ENCODE measurements at places on chromosomes 2 and 18. TPM values are rescaled to one million over a fixed set of nuclear protein-coding genes. Genes with fewer than 3 reads are reported as not detected.

GRCh38 chr2:156430980-156431358, 5.2 kb upstream of the GPD2 start:
- no peak overlapping the region for H3K27ac ChIP-seq
- H3K36me3 ChIP-seq = no peaks in the 10 kb centered on the region
- DNase-seq = no peak
- peaks cover 4% of the 10 kb centered on the region for H3K4me1 ChIP-seq
- H3K27me3 ChIP-seq = peaks cover 6% of the 10 kb centered on the region
- no peak overlapping the region for H3K4me3 ChIP-seq

DNA sequence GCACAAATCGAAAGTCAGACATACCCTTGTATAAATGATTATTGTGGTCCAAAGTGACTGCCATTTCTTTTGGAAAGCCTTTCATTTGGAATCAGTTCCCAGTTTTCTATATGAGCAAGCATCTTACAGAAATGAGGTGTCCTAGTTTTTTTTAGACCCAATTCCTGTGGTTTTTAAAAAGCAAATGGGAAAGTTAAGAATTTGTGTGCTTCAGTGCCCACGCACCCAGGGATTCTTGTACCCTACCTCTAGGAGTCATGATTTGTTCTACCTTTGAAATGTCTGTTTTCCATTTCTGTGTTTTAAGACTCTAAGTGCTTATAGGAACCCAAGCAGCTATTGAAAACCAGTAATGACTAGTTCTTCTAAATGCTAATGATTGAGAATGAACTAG, 218.1 kb downstream of the CAMKMT start:
- peaks cover 28% of the 10 kb centered on the region for H3K4me1 ChIP-seq
- no peak for DNase-seq
- no peaks in the 10 kb centered on the region for H3K27me3 ChIP-seq
- H3K27ac ChIP-seq = no peak overlapping the region
- H3K36me3 ChIP-seq = no peaks in the 10 kb centered on the region
- no peak overlapping the region for H3K4me3 ChIP-seq

GRCh38 chr2:64908406-64908805, 80.8 kb upstream of the SLC1A4 start:
- no peaks in the 10 kb centered on the region for H3K36me3 ChIP-seq
- no peak overlapping the region for H3K4me3 ChIP-seq
- no peak overlapping the region for H3K27ac ChIP-seq
- peaks cover 32% of the 10 kb centered on the region for H3K27me3 ChIP-seq
- H3K4me1 ChIP-seq = peaks cover 9% of the 10 kb centered on the region

DNA sequence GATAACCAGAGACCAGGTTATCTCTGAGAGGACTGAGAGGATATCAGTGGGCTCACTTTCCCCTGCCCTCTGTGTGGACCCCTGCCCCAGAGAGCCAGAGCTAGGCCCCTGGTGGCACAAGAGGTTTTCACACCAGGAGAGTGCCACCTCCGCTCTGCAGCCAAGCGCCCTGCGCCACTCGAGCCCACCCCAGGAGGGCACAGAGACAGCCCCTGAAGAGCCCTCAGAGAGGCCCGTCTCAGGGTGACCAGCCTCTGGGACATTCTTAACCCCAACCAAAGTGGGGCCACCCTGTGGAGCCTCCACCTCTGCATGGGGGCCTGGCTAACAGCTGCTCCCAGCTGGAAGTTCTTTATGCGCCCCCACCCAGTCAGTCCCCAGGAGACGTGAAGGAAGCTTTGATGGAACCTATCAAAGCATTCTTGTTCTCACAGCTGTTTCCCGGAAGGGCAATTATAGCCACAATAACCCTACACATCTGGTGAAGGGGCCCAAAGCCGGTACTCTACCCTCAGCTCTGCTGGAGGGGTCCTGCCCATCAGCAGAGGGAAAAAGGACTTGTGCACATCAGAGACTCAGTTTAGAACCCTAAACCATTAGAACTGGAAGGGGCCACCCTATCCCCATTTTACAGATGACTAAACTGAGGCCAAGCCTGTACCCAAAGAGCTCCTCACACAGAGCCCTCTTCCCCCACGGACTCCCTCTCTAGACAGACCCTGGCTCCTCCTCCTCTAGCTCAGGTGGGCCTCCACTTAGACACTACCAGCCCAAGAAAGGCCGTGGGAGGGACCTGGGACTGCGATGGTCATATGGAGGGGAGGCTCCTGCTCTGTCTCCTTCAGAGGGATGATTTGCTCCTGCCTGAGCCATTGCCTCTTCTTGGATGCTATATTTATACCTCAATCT, 101.1 kb downstream of the ZFP36L2 start:
- peaks cover 31% of the 10 kb centered on the region for H3K4me1 ChIP-seq
- H3K27ac ChIP-seq = no peak overlapping the region
- no peak overlapping the region for H3K4me3 ChIP-seq
- no peaks in the 10 kb centered on the region for H3K27me3 ChIP-seq
- no peak for DNase-seq

BIN1 gene
- total RNA-seq = 133 TPM

- no peaks in the 10 kb centered on the region for H3K36me3 ChIP-seq
- H3K27ac ChIP-seq = no peak overlapping the region
- no peak for DNase-seq
- H3K4me3 ChIP-seq = no peak overlapping the region
- H3K4me1 ChIP-seq = peaks cover 6% of the 10 kb centered on the region
Measured at GRCh38 chr2:173191601-173192000, 116.0 kb downstream of the MAP3K20 start.

- no peaks in the 10 kb centered on the region for H3K4me1 ChIP-seq
- H3K4me3 ChIP-seq = no peak overlapping the region
- no peaks in the 10 kb centered on the region for H3K36me3 ChIP-seq
- no peak overlapping the region for H3K27ac ChIP-seq
Measured at GRCh38 chr2:81658227-81658626, 1353.7 kb upstream of the LRRTM1 start.

ZBTB7C gene
- 0.07 TPM for total RNA-seq

GRCh38 chr2:105954891-105955290, 210.2 kb downstream of the NCK2 start:
- no peaks in the 10 kb centered on the region for H3K36me3 ChIP-seq
- H3K4me3 ChIP-seq = no peak overlapping the region
- no peak overlapping the region for H3K27ac ChIP-seq

OSBPL6 gene
- 0.67 TPM for total RNA-seq

TEX44 gene
- not detected for total RNA-seq

DNA sequence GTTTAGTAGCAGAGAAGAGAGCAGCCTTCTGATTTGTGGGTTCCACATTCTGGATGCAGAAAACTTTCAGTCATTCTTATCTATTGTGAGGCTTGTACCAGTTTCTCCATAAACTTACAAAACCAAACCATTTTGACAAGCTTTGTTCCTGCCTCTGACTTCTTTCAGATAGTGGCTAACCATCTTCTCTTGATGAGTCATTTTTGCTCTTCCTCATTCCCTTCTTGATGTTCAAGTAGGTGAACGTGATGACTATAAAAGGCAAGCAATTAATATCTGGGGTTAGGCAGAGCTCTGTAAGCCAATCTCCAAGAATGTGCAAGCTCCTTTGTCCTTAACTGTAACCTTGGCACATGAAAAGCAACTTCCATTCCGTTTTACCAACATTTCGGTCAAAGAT, 2083.1 kb upstream of the PIK3C3 start:
- DNase-seq = no peak
- H3K36me3 ChIP-seq = no peaks in the 10 kb centered on the region
- H3K4me3 ChIP-seq = no peak overlapping the region

GRCh38 chr2:160406591-160407392, 86.8 kb downstream of the RBMS1 start:
- peaks cover 61% of the 10 kb centered on the region for H3K4me1 ChIP-seq
- H3K27ac ChIP-seq = peak overlapping the region; percentile 96
- H3K36me3 ChIP-seq = peaks cover 2% of the 10 kb centered on the region
- H3K4me3 ChIP-seq = peak overlapping the region; percentile 94

GRCh38 chr2:165149439-165149838, 54.4 kb downstream of the SCN3A start:
- no peaks in the 10 kb centered on the region for H3K4me1 ChIP-seq
- no peak for DNase-seq
- no peaks in the 10 kb centered on the region for H3K36me3 ChIP-seq
- no peaks in the 10 kb centered on the region for H3K27me3 ChIP-seq
- H3K27ac ChIP-seq = no peak overlapping the region

DNA sequence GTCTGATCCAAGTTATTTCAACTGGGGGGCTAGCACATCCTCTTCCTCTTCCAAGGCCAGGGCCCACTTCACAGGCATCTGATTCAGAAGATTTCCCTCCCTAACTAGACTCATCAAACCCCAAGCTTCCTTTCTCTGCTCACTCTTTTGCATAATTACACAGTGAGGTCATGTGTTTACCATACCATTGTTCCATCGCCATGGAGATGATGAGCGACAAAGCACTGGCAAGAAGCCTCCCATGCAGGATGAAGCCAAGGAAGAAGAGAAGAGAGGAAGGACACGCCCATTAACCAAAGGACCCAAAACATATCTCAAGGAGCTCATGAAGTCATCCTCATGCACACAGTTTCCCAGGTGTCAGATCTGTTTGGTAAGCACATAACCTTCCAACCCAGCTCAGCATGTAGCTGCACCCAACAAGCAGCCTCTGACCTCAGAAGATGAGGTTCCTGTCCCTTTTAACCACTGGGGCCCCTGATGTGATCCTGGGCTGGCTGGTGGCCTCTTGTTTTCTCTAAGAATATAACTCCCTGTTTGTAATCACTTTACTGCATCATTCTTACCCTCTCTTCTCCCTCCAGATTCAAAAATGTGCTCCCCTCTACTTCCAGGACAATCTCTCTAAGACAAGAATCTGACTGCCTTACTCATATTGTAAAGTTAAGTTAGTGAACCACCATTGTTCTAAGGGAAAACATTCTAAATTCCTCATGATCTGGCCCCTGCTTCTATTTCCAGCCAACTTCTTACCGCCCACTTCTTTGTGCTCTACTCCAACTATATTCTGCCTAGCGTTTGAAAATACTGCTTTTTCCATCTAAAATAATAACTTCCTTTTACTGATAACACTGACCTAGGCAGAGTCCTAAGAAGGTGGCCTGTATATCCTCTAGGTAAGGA, 190.1 kb downstream of the TTC32 start:
- no peaks in the 10 kb centered on the region for H3K4me1 ChIP-seq
- H3K4me3 ChIP-seq = no peak overlapping the region
- no peak overlapping the region for H3K27ac ChIP-seq
- no peaks in the 10 kb centered on the region for H3K36me3 ChIP-seq

DNA sequence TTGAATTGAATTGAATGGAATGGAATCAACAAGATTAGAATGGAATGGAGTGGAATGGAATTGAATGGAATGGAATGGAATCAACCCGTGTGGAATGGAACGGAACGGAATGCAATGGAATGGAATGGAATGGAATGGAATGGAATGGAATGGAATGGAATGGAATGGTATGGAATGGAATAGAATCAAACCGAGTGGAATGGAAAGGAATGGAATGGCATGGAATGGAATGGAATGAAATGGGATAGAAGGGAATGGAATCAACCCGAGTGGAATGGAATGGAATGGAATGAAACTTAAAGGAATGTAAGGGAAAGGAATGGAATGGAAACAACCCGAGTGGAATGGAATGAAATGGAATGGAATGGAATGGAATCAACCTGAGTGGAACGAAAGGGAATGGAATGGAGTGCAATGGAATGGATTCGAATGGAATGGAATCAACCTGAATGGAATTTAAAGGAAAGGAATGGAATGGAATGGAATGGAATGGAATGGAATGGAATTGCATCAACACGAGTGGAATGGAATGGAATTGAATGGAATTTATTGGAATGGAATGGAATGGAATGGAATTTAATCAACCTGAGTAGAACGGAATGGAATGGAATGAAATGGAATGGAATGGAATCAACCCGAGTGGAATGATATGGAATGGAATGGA, 1146.6 kb downstream of the RPIA start:
- no peak overlapping the region for H3K4me3 ChIP-seq
- H3K4me1 ChIP-seq = no peaks in the 10 kb centered on the region
- no peak for DNase-seq
- H3K27ac ChIP-seq = no peak overlapping the region
- peaks cover 11% of the 10 kb centered on the region for H3K36me3 ChIP-seq

DNA sequence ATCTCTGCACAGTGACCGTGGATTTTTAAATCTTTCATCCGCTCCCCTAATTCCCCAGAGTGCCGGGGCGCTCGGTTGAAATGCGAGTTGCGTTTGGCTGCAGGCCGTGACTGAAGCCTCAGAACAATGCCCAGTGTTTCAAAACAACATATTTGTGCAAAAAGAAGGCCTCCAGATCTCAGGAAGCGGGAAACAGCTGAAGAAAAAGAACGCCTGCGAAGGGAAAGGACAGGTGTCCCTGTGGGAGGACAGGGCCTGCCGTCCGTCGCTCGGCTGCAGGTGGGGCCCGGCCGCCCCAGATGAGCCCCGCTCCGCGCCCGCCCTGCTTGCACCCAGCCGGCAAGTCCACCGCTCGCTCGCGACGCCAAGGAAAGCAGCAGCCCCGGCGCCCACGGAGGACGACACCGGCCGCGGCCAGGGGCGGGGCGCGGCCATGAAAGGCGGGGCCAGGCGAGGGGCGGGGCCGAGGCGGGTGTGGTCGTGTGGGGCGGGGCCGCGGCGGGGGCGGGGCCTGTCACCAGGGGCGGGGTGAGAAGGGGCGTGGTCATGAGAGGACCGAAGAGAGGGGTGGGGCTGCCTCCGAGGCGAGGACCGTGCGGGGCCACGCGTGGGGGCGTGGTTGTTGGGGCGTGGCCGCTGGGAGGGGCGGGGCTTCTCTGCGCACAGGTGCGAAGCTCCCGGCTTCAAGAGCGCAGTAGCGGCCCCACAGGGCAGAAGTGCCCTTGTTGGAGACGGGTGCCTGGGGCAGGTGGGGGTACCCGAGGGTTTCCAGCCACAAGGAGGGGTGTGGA, 17.6 kb upstream of the BOK start:
- no peaks in the 10 kb centered on the region for H3K4me1 ChIP-seq
- no peaks in the 10 kb centered on the region for H3K36me3 ChIP-seq
- H3K4me3 ChIP-seq = peak overlapping the region; percentile 72
- no peak overlapping the region for H3K27ac ChIP-seq
- peaks cover 34% of the 10 kb centered on the region for H3K27me3 ChIP-seq
- DNase-seq = peak; percentile 49

DNA sequence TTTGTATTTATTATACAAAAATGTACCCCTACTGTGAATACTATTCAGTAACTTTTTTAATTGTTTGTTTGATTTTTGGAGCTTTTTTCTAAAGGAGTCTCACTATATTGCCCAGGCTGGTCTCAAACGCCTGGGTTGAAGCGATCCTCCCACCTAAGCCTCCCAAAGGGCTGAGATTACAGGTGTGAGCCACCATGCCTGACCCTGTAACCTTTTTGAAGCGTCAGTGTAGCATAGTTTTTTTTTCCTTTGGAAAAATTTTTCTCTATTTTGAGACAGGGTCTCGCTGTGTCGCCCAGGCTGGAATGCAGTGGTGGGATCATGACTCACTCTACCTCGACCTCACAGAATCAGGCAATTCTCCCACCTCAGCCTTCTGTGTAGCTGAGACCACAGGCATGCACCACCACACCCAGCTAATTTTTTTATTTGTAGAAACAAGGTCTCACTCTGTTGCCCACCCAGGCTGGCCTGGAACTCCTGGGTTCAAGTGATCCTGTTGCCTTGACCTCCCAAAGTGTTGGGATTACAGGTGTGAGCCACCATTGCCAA, 2.0 kb downstream of the GMCL1 start:
- no peak for DNase-seq
- peaks cover 4% of the 10 kb centered on the region for H3K36me3 ChIP-seq
- no peak overlapping the region for H3K27ac ChIP-seq
- H3K4me1 ChIP-seq = peaks cover 31% of the 10 kb centered on the region

GRCh38 chr2:195531754-195532153, 125.3 kb upstream of the SLC39A10 start:
- no peak for DNase-seq
- H3K27ac ChIP-seq = peak overlapping the region; percentile 96
- H3K4me1 ChIP-seq = peaks cover 39% of the 10 kb centered on the region
- no peaks in the 10 kb centered on the region for H3K36me3 ChIP-seq
